ENCODE measurements at places on chromosomes 6 and 20. TPM values are rescaled to one million over a fixed set of nuclear protein-coding genes. Genes with fewer than 3 reads are reported as not detected.

GRCh38 chr6:17632934-17633333, 32.8 kb downstream of the FAM8A1 start:
- H3K27me3 ChIP-seq: no peaks in the 10 kb centered on the region
- DNase-seq: no peak
- H3K4me3 ChIP-seq: no peak overlapping the region
- H3K36me3 ChIP-seq: peaks cover 17% of the 10 kb centered on the region

Gene ADGRF4
- not detected for total RNA-seq

GRCh38 chr6:29769336-29769735, 46.1 kb downstream of the HLA-F start:
- no peaks in the 10 kb centered on the region for H3K4me1 ChIP-seq
- H3K36me3 ChIP-seq: no peaks in the 10 kb centered on the region
- no peak overlapping the region for H3K4me3 ChIP-seq
- DNase-seq: no peak
- H3K27me3 ChIP-seq: no peaks in the 10 kb centered on the region
- no peak overlapping the region for H3K27ac ChIP-seq

DNA sequence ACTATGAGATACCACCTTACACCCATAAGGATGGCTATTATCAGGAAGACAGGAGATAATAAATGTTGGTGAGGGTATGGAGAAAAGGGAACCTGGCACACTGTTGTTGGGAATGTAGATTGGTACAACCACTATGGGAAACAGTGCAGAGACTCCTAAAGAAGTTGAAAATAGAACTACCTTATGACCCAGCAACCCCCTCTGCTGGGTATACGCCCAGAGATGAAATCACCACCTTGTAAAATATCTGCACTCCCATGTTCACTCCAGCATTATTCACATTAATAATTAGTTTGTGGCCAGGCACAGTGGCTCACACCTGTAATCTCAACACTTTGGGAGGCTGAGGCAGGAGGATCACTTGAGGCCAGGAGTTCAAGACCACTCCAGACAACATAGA, 26.8 kb downstream of the ZBTB9 start:
- DNase-seq: peak; percentile 19
- no peaks in the 10 kb centered on the region for H3K27me3 ChIP-seq
- no peak overlapping the region for H3K27ac ChIP-seq
- H3K36me3 ChIP-seq: no peaks in the 10 kb centered on the region
- no peak overlapping the region for H3K4me3 ChIP-seq

GRCh38 chr6:89289710-89290109, 25.4 kb downstream of the GABRR2 start:
- no peak overlapping the region for H3K27ac ChIP-seq
- no peaks in the 10 kb centered on the region for H3K36me3 ChIP-seq
- H3K4me3 ChIP-seq: no peak overlapping the region
- DNase-seq: no peak
- H3K27me3 ChIP-seq: no peaks in the 10 kb centered on the region

GRCh38 chr20:57716202-57716601, 6.4 kb upstream of the PMEPA1 start:
- no peak overlapping the region for H3K27ac ChIP-seq
- H3K27me3 ChIP-seq: peaks cover under 1% of the 10 kb centered on the region
- DNase-seq: no peak
- no peak overlapping the region for H3K4me3 ChIP-seq

Gene TUBB1
- not detected for total RNA-seq

Gene CDH4
- total RNA-seq: 0.12 TPM

- H3K36me3 ChIP-seq: no peaks in the 10 kb centered on the region
- DNase-seq: no peak
- no peaks in the 10 kb centered on the region for H3K4me1 ChIP-seq
- no peak overlapping the region for H3K4me3 ChIP-seq
- no peak overlapping the region for H3K27ac ChIP-seq
Observed at GRCh38 chr6:30862156-30862875, 22.0 kb upstream of the DDR1 start.

Gene C6orf47
- 32.5 TPM for total RNA-seq

Gene TTK
- total RNA-seq: 0.81 TPM

DNA sequence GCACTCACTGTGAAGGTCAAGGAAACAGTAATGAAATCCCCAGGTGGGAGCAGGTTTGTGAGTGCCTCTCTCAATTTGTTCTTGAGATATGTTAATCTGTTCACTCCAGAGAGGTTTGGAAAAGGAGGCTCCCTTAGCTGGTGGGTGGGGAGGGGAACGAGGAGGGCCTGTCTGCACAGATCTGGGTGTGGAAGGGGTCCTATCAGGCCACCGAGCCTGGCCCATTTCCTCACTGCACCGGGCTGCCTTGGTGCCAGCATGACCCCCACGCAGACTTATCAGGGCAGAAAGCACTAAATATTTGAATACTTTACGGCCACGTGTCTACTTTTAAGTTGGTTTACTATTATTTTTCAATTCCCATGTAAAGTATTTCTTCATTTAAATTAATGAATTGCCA, 8.3 kb downstream of the AGPAT4 start:
- no peaks in the 10 kb centered on the region for H3K27me3 ChIP-seq
- no peak for DNase-seq
- H3K36me3 ChIP-seq: no peaks in the 10 kb centered on the region
- no peak overlapping the region for H3K4me3 ChIP-seq
- H3K27ac ChIP-seq: no peak overlapping the region

- no peak for DNase-seq
- H3K27ac ChIP-seq: no peak overlapping the region
- no peaks in the 10 kb centered on the region for H3K4me1 ChIP-seq
- no peaks in the 10 kb centered on the region for H3K36me3 ChIP-seq
Observed at GRCh38 chr6:17045581-17046322, 56.1 kb upstream of the STMND1 start.

Gene CPNE1
- total RNA-seq: 278 TPM

DNA sequence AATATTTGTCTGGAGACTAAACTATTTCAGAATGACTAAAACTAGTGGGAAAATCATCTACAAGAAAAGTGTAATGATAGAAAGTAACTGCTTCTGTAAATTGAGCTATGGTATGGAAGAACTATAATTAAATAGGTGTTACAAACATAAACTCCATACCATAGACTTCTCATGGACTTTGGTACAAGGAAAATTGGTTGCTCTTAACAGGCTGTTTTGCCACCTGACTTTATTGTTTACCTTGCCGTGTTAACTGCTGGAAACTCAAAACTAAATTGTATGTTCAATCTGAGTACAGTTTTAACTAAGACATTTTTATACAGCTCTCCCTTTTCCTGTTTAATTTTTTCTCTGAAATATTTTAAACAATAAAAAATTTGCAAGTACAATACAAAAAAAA, 261.8 kb upstream of the POU3F2 start:
- H3K27me3 ChIP-seq: no peaks in the 10 kb centered on the region
- no peak for DNase-seq
- H3K27ac ChIP-seq: no peak overlapping the region

DNA sequence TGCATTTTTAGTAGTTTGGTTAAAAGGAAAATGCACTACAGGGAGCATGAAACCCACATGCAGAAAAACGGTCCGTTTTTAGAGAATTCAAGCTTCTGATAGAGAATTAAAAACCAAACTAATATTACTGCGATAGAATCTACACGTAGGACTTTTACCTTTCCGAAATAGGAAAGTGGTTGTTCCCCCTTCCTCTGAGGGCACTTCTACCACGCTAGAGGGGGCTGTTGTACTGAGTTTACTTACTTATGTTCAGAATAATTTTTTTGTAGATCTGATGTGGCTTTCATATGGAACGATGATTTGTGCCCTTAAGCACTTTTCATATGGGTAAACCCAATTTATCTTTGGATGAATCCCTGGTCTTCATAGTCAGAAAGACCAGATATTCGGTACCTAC, 264.3 kb upstream of the PLN start:
- no peak overlapping the region for H3K27ac ChIP-seq
- no peaks in the 10 kb centered on the region for H3K4me1 ChIP-seq
- no peaks in the 10 kb centered on the region for H3K27me3 ChIP-seq
- no peak overlapping the region for H3K4me3 ChIP-seq

DNA sequence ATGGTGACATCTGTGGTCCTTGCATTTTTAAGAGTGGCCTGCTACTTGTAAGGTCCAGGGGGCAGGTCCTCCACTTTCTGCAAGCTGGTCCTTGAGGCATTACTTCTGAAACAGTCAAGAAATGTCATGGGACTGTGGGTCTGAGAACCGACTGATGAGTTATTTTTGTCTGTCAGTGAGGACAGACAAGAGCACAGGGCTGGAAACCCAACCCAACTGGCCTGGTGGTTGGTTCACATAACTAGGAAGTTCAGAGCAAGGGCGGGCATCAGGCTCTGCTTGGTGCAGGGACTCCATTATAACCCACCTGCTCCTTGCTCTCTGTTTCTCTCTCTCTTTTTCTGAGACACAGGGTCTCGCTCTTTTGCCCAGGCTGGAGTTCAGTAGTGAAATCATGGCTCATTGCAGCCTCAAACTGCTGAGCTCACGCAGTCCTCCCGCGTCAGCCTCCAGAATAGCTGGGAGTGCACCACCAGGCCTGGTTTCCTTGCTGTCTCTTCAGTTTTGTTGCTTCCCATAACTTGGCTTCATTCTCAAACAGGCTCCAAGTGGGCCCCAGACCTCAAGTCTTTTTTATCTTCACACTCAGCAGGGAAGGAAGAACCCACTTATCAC, 9.2 kb downstream of the CST3 start:
- no peak overlapping the region for H3K4me3 ChIP-seq
- H3K36me3 ChIP-seq: no peaks in the 10 kb centered on the region
- H3K4me1 ChIP-seq: no peaks in the 10 kb centered on the region
- H3K27ac ChIP-seq: no peak overlapping the region
- H3K27me3 ChIP-seq: no peaks in the 10 kb centered on the region

DNA sequence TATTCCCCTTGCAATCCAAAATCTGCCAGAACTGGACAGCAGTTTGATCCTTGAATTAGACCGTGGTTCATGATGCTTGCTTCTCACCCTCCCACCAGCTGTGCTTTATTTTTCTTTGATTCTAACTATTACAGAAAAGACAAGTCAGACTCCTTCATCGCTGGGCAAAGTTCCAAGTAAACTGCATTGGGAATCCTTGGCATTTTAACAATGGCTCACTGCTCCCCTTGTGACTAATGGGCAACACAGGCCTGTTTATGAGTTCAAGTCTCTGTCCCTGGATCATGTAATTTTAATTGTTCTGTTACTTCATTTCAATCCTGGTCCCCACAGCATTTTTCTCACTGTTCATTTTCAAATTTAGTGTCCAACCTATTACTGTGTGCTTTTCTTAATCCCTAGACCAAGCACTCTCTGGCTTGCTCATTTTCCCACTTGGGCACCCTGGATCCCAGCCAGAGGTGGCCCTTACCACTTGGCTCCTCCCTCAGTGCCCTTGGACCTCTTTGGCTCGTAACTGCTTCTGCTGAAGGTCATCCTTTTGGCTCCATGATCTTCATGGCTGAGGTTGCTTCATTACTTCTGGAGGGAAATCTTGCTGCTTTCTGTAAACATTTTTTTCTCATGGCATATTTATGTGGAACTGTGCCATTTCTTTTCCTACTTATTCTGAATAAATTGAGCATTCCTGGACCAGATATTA, 32.8 kb downstream of the PSMB9 start:
- DNase-seq: no peak
- H3K4me1 ChIP-seq: no peaks in the 10 kb centered on the region
- no peaks in the 10 kb centered on the region for H3K27me3 ChIP-seq

Gene ZNF334
- 1.7 TPM for total RNA-seq

DNA sequence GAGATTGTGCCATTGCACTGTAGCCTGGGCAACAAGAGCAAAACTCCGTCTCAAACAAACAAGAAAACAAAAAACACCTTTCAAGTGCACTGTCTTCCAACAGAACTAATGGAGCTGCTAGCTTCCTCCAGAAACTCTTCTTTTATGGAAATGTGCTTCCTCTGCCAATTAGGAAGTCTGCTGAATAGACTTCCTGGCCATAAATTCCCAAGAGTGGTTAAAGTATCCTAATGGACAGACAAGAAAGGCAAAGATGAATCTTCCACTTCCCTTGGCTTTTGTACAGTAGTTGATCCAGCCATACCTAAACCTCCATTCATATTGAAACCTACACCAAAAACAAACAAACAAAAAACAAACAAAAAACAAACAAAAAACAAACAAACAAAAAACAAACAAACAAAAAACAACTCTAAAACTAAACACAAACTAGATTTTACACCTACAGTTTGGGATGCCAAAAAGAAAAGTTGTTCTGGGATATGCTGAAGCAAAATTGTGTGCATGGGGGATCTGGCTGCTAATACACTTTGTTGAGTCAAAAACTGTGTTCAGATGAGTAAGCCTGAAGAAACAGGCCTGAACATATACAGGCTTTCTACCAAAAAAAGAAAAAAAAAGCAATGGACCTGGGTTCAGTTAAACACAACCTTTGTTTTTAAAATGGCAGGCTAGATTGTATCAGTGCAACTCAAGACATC, 59.8 kb upstream of the CARMIL1 start:
- no peak overlapping the region for H3K4me3 ChIP-seq
- H3K4me1 ChIP-seq: no peaks in the 10 kb centered on the region
- DNase-seq: no peak
- no peaks in the 10 kb centered on the region for H3K27me3 ChIP-seq
- no peaks in the 10 kb centered on the region for H3K36me3 ChIP-seq
- no peak overlapping the region for H3K27ac ChIP-seq

DNA sequence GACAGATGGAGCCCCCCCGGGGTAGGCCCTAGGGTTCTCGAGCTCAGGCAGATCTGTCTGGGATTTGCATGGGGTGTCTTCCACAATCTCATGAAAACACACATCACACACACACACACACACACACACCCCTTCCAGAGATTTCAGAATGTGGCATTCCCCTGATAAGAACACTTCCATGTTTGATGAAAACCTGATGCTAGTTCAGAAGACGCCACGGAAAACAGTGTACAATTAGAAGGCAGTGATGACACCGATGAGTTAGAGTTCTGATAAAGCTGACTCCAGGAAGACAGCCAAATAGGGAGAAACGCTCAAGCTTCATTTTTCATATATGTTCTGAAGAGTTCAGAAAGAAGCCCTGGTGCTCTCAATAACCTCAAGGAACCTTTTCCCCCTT, 438.7 kb upstream of the JARID2 start:
- no peak overlapping the region for H3K4me3 ChIP-seq
- DNase-seq: no peak
- H3K4me1 ChIP-seq: no peaks in the 10 kb centered on the region
- H3K36me3 ChIP-seq: no peaks in the 10 kb centered on the region

Gene HSPA1L
- 4.7 TPM for total RNA-seq

Gene SGK2
- total RNA-seq: 0.48 TPM

Gene ARFGEF3
- not detected for total RNA-seq

Data from naive thymus-derived CD4-positive, alpha-beta T cell (primary cell).